Caco-2 (cell line): ENCODE measurements at places on chromosomes 2 and 18. TPM values are rescaled to one million over a fixed set of nuclear protein-coding genes. Genes with fewer than 3 reads are reported as not detected.
A peak's percentile ranks its signal among the peaks of the same experiment; 100 is the strongest.

- H3K27ac ChIP-seq = peak overlapping the region; percentile 78
- no peaks in the 10 kb centered on the region for H3K27me3 ChIP-seq
- no peaks in the 10 kb centered on the region for H3K36me3 ChIP-seq
- peak; percentile 52 for DNase-seq
- H3K4me3 ChIP-seq = peak overlapping the region; percentile 49
Measured at GRCh38 chr2:32061973-32062861, 1.1 kb upstream of the SPAST start.

DNA sequence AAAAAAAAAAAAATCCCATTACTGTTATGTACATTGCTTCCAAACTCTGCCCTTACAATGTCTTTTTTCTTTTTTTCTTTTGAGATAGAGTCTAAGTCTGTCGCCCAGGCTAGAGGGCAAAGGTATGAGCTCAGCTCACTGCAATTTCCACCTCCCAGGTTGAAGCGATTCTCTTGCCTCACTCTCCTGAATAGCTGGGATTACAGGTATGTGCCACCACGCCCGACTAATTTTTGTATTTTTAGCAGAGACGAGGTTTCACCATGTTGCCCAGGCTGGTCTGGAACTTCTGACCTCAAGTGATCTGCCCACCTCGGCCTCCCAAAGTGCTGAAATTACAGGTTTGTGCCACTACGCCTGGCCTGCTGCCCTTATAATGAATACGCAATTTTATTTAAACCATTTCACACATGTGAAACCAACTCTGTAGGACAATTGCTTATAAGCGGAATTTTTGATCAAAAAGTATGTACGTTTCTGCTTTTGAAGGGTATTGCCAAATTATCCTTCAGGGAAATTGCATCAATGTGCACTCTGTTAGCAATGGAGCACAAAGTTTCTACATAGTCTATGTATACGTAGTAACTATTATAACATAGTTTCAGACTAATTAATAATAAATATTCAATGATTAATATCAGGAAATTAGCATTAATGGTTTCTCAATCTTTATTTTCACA lies 55.7 kb upstream of the ACTR3 start:
- no peaks in the 10 kb centered on the region for H3K36me3 ChIP-seq
- peak; percentile 57 for DNase-seq
- no peak overlapping the region for H3K27ac ChIP-seq
- H3K27me3 ChIP-seq = no peaks in the 10 kb centered on the region

- no peaks in the 10 kb centered on the region for H3K4me1 ChIP-seq
- H3K27ac ChIP-seq = no peak overlapping the region
- DNase-seq = no peak
- no peaks in the 10 kb centered on the region for H3K36me3 ChIP-seq
- no peaks in the 10 kb centered on the region for H3K27me3 ChIP-seq
Measured at GRCh38 chr2:212517693-212518092, 20.9 kb downstream of the ERBB4 start.

DNA sequence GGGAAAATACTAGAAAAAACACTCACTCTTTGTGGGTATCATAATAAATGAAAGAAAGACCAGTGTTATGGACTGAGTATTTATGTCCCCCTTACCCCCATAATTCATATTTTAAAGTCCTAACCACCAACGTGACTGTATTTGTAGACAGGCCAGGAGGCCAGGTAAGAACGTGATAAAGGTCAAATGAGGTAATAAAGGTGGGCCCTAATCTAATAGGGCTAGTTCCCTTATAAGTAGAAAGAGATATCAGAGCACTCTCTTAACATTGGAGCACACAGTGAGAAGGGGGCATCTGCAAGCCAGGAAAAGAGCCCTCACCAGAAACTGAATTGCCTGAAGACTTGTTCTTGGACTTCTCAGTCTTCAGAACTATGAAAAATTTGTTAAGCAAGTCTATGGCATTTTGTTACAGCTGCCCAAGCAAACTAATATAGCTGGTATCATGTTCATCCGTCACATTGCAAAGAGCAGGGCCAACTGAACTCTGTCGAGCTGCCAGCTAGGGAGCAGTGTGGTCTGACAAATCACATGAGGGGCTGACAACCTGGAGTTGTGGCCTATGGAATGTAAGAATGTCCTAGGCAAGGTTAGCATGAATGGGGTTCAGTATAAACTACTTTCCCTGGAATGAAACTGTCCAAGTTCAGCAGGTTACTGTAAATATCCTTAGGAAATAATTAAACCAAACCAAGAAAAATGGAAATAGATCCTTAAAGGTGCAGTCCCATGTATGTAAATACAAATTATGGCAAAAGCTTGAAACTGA lies 280.9 kb downstream of the ZNF385B start:
- H3K27me3 ChIP-seq = no peaks in the 10 kb centered on the region
- no peak overlapping the region for H3K27ac ChIP-seq
- peaks cover 24% of the 10 kb centered on the region for H3K4me1 ChIP-seq
- H3K36me3 ChIP-seq = no peaks in the 10 kb centered on the region
- DNase-seq = no peak

- H3K4me3 ChIP-seq = no peak overlapping the region
- no peak for DNase-seq
- no peaks in the 10 kb centered on the region for H3K4me1 ChIP-seq
- no peak overlapping the region for H3K27ac ChIP-seq
Measured at GRCh38 chr2:207601774-207602173, 23.4 kb downstream of the METTL21A start.

DNA sequence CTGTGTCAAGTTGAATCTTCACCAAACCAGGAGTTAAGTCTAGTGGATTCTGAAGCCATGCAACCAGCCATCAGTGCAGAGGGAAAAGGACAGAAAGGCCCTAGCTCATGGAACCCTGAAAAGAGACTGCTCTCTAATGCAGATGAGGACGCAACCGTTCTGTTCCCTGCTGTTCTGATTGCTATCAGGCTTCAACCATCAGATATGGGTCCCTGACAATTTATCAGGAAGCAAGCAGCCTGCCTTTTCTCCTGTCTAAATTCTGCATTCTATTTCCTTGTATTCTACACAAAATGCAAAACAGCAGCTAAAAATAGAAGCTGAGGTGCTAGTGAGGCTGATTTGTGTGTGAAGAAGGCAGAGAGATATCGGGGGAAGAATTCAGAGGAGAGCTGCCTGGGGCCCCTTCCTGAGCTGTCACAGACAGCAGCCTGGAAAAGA lies 68.4 kb upstream of the RTN4 start:
- H3K27ac ChIP-seq = no peak overlapping the region
- H3K4me3 ChIP-seq = no peak overlapping the region
- H3K36me3 ChIP-seq = no peaks in the 10 kb centered on the region
- no peak for DNase-seq
- no peaks in the 10 kb centered on the region for H3K27me3 ChIP-seq

GRCh38 chr2:218631837-218632236 lies 24.1 kb downstream of the PLCD4 start:
- no peak overlapping the region for H3K4me3 ChIP-seq
- H3K36me3 ChIP-seq = no peaks in the 10 kb centered on the region; the same call in 1 of the 2 replicates
- no peak for DNase-seq
- no peak overlapping the region for H3K27ac ChIP-seq

GRCh38 chr2:217739741-217740140 lies 263.1 kb downstream of the TNS1 start:
- DNase-seq = no peak
- H3K27ac ChIP-seq = no peak overlapping the region
- H3K27me3 ChIP-seq = no peaks in the 10 kb centered on the region
- H3K4me3 ChIP-seq = no peak overlapping the region
- no peaks in the 10 kb centered on the region for H3K4me1 ChIP-seq

DNA sequence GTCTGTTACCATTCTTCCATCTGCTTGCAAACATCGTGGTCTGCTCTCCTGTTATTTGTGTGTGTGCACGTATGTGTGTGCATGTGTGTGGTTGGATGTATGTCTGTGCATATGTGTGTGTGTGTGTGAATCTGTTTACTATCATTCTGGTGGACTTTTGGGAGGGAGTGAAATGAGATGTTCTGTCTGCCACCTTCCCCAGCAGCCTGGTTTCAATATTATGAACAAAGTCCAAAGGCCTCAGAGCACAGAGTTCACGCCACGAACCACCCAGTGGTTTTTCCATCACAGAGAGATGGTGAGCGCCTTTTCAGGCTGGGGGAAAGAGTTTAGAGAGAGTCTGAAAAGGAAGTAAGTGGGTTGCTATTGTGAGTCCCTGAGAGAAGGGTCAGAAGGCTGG lies 67.1 kb upstream of the YWHAQ start:
- no peak overlapping the region for H3K4me3 ChIP-seq
- DNase-seq = no peak
- H3K27ac ChIP-seq = peak overlapping the region; percentile 69

GRCh38 chr18:23714576-23714975 lies 25.3 kb downstream of the LAMA3 start:
- H3K27me3 ChIP-seq = no peaks in the 10 kb centered on the region
- H3K4me1 ChIP-seq = peaks cover 23% of the 10 kb centered on the region
- DNase-seq = no peak
- no peak overlapping the region for H3K27ac ChIP-seq
- H3K36me3 ChIP-seq = no peaks in the 10 kb centered on the region
- H3K4me3 ChIP-seq = no peak overlapping the region

DNA sequence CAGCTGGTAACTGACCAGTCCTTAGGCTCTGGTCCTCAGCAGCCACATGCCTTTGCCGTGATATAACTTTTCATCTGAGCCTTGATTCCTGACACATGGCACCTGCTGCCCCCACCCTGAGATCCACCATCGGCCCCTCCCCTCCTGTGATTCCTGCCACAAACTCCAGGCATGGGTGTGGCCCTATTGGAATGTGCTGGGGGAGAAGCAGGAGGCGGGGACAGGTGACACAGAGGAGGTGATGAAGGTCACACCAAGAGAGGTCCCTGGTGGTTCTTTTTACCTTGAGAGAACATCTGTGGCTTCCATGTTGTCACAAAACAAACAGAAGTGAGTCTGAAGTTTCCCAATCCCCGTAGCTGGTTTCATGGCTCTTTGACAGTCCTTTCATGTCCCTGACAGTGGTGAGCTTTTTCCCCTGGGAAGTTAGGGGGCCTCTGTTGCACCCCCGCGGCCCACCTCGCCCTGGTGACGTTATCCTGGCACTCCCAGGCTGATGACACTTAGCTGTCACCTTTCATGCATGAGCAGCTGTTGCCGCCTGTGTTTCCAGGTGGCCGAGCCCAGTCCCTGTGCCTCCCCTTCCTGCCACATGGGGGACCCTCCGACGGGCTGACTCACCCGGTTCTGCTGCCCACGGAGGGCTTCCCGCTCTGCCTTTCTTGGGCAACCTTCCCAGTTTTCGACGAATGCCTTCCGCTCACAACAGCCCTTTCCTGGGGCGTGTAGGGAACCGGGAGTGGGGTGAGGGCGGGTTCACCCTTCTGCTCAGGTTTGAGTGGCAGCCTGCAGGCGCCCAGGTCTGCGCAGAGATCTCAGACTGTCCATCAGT lies 66.3 kb upstream of the GLI2 start:
- H3K4me3 ChIP-seq = no peak overlapping the region
- peak; percentile 61 for DNase-seq
- H3K27me3 ChIP-seq = no peaks in the 10 kb centered on the region
- peak overlapping the region; percentile 56 for H3K27ac ChIP-seq
- H3K4me1 ChIP-seq = peaks cover 7% of the 10 kb centered on the region; the same call in 1 of the 2 replicates

- H3K4me1 ChIP-seq = peaks cover 6% of the 10 kb centered on the region; the same call in 1 of the 2 replicates
- H3K27me3 ChIP-seq = no peaks in the 10 kb centered on the region
- H3K27ac ChIP-seq = no peak overlapping the region
- no peak overlapping the region for H3K4me3 ChIP-seq
- DNase-seq = no peak
- no peaks in the 10 kb centered on the region for H3K36me3 ChIP-seq
Measured at GRCh38 chr18:407626-408224, 92.8 kb downstream of the COLEC12 start.

DNA sequence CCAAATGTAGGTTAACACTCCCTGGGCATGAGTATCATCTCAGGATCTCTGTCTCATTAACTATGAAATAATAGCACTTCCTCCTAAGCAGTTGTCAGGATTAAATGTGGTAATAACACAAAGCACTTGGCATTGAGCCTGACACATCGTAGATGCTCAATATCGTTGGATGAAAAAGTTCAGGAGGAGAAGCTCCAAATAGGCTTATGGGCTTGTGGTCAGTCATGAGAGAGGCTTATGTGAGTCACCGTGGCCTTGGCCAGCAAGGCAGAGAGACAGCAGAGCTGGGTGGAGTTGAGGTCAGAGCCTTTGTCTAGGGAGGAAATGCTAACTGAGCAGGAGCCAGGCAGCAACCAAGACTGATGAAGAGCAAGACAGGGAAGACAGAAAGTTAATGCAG lies 68.3 kb upstream of the PPM1B start:
- H3K27ac ChIP-seq = no peak overlapping the region
- no peak overlapping the region for H3K4me3 ChIP-seq
- peaks cover 47% of the 10 kb centered on the region for H3K4me1 ChIP-seq

- peaks cover 1% of the 10 kb centered on the region for H3K27me3 ChIP-seq
- no peak overlapping the region for H3K27ac ChIP-seq
- no peak for DNase-seq
- no peaks in the 10 kb centered on the region for H3K36me3 ChIP-seq
- H3K4me1 ChIP-seq = no peaks in the 10 kb centered on the region
- H3K4me3 ChIP-seq = no peak overlapping the region
Measured at GRCh38 chr2:552906-553305, 124.3 kb downstream of the TMEM18 start.

- no peaks in the 10 kb centered on the region for H3K36me3 ChIP-seq
- H3K27ac ChIP-seq = no peak overlapping the region
- no peak overlapping the region for H3K4me3 ChIP-seq
- H3K27me3 ChIP-seq = no peaks in the 10 kb centered on the region
- no peak for DNase-seq
Measured at GRCh38 chr18:76459687-76460350, 35.2 kb downstream of the ZNF516 start.

DNA sequence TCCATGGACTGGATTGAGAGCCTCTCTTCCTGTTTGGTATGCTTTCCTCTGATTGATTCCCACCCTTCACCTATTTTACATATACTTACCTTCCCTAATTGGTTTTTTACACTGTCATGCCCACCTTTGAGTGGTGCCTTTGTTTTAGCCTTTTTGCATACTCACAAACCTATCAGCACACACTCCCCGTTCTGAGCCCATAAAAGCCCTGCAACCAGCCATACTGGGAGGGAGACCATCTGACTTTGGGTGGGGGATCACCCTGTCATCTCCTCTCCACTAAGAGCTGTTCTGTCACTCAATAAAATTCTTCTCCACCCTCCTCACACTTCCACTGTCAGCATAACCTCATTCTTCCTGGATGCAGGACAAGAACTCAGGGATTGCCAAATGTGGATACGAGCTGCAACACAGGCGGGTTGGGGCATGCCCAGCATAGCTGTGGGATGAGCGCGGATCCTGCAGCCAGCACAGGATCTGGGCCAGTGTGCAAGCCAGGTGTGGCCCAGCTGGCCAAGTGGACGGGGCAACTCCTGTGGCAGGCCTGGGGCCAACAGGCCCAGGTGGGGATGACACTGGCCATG lies 9.4 kb upstream of the MOB1A start:
- peak; percentile 58 for DNase-seq
- H3K4me1 ChIP-seq = peaks cover 7% of the 10 kb centered on the region; the same call in 1 of the 2 replicates
- no peak overlapping the region for H3K4me3 ChIP-seq
- H3K36me3 ChIP-seq = no peaks in the 10 kb centered on the region
- H3K27me3 ChIP-seq = no peaks in the 10 kb centered on the region

GRCh38 chr2:143839456-143839855 lies 680.5 kb downstream of the ZEB2 start:
- H3K27ac ChIP-seq = no peak overlapping the region
- peak; percentile 60 for DNase-seq
- no peaks in the 10 kb centered on the region for H3K36me3 ChIP-seq
- no peak overlapping the region for H3K4me3 ChIP-seq
- H3K27me3 ChIP-seq = no peaks in the 10 kb centered on the region

RGPD3 gene
- total RNA-seq = 0.14 and 0.27 TPM in 2 replicates

FNDC4 gene
- total RNA-seq = 2.4 and 2.5 TPM in 2 replicates

TIGD1 gene
- 4.4 TPM in 2 replicates for total RNA-seq

CDH19 gene
- not detected in 2 replicates for total RNA-seq

SNTG2 gene
- not detected in 2 replicates for total RNA-seq

FAM110C gene
- total RNA-seq = 3.2 and 3.9 TPM in 2 replicates

RIT2 gene
- total RNA-seq = not detected in 2 replicates

VWA3B gene
- not detected in 2 replicates for total RNA-seq
